ENCODE measurements at places on chromosomes 11 and 22. TPM values are rescaled to one million over a fixed set of nuclear protein-coding genes. Genes with fewer than 3 reads are reported as not detected.

The OR4A16 gene
- total RNA-seq = not detected

DNA sequence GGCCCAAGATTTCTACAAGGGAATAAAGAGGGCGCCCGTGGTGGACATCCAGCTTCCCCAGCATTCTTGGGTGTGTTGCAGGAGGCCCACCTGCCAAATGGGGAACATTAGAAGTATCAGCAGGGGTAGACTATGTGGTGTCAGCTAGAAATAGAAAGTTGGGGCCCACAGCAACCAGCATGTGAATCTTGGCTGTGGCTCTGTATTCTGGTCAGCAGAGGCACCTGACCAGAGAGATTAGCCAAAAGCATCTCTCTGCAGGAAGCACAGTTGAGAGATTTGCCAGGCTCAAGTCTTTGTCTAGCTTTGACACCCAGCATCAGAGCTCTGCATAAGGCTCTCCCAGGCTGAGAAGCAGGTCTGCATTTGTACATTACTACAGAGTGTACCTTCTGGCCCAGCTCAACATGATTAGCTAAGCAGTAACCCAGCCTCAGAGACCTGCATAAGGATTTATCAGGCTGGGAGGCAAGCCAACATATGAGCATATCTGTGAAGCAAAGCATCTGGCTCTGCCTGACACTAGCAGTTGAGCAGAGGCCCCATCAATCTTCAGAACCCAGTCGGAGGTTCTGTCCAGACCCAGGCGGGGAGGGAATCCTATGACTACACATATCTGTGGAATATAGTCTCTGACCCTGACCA lies 79.9 kb downstream of the MS4A13 start:
- no peak for DNase-seq

GRCh38 chr11:63246045-63246444 lies 2.6 kb upstream of the SLC22A25 start:
- DNase-seq = no peak

GRCh38 chr11:46343520-46343919 lies 3.7 kb upstream of the DGKZ start:
- DNase-seq = no peak

DNA sequence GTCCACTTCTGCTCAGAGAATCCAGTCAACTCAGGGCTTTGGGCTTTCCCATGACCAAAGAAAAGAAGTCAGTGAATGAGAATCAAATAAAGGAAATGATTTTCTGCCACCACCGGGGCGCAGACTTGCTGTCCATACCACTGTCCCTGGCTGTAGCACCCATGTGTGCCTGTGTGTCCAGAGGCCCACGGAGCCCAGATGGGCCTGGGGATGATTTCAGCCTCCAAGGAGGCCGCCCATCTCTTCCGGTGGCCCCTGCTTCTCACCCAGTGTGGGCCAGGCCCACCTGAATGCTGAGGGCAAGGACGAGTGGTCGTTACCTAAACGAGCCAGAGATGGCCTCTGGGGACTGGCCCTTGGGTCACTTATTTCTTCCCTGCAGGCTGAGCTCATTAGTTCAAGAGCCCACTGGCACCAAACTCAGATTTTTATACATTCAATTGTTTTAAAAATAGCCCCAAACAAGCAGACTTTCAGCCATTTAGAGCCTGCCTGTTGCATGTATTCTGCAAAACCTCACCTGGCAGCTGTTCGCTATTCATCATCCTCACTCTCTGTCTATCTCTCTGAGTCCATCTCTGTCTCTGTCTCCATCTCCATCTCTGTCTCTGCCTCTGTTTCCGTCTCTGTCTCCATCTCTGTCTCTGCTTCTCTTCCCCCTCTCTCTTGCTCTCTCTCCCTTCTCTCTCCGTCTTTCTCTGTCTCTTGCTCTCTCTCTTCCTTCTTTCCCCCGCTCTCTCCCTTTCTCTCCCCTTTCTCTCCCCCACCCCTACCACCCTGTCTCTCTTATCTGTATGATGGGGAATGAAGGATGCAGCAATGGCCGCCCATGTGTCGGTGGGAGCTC lies 24.2 kb downstream of the KRTAP5-5 start:
- no peak for DNase-seq

DNA sequence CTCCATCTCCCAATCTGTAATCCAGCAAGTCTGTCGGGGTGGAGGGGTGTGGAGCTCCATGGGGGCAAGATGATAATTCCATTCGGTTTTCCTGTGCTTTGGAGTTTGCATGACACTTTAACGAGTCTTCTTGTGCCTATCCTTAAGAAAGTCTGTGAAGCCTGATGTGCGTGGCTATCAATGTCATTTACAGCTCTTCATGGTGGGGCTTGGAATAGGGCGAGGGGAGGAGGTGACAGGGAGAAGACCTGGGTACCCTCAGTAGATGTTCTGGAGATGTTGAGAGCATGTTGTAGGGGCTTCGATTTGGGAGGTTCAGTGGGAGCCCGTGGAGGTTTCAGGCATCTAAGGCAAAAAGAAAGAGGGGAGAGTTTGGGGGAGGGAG lies 579 bp upstream of the PHLDB1 start:
- no peak for DNase-seq

- DNase-seq = no peak
Measured at GRCh38 chr11:95589893-95590612, 199.5 kb downstream of the FAM76B start.

DNA sequence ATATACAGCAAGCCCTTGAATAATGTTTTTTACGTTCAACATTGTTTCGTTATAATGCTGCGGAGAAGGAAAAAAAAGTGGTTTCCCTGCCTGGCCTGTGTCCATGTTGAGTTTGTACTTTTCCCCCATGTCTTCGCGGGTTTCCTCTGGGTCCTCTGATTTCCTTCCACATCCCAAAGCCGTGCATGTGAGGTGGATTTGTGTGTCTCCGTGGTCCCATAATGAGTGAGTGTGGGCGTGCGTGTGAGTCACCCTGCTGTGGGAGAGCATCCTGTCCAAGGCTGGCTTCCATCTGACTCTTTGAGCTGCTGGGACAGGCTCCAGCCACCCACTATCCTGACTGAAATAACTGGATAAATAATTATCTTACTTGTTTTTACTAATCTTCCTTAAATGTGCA lies 29.6 kb upstream of the SNX19 start:
- DNase-seq = no peak

- DNase-seq = no peak
Measured at GRCh38 chr22:44386386-44387035, 73.8 kb upstream of the SHISAL1 start.

- DNase-seq = no peak
Measured at GRCh38 chr11:46302866-46303265, 25.4 kb downstream of the CREB3L1 start.

The SLC22A8 gene
- total RNA-seq = not detected

The MLC1 gene
- 0.39 TPM for total RNA-seq

GRCh38 chr11:83007909-83008580 lies 63.7 kb downstream of the RAB30 start:
- DNase-seq = no peak

The OR6Q1 gene
- total RNA-seq = not detected

DNA sequence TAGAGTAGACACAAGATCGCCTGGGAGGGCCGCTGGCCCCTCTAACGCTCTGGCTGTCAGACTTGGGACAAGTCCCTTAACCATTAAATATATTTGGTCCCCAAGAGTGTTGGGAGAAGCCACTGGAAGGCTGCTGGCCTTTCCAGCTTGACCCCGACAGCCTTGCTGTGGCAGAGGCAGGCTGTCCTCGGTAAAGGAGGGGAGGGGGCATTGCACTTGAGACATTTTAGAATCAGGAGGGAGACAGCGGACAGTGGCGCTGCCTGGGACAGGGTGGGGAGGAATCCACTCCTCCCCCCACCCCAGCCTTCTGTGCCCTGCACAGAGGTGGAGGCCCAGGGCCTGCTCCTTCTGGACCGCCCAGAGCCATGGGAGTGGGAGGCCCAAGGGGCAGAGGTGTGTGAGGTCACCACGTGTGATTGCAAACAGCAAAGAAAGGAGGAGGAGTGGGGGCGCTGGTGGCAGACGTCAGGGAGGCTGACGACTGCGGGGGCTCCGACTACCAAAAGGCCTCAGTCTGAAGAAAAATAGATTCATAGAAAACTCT lies 28.9 kb downstream of the APOL1 start:
- no peak for DNase-seq

- no peak for DNase-seq
Measured at GRCh38 chr11:109422870-109423465, 978 bp downstream of the C11orf87 start.

DNA sequence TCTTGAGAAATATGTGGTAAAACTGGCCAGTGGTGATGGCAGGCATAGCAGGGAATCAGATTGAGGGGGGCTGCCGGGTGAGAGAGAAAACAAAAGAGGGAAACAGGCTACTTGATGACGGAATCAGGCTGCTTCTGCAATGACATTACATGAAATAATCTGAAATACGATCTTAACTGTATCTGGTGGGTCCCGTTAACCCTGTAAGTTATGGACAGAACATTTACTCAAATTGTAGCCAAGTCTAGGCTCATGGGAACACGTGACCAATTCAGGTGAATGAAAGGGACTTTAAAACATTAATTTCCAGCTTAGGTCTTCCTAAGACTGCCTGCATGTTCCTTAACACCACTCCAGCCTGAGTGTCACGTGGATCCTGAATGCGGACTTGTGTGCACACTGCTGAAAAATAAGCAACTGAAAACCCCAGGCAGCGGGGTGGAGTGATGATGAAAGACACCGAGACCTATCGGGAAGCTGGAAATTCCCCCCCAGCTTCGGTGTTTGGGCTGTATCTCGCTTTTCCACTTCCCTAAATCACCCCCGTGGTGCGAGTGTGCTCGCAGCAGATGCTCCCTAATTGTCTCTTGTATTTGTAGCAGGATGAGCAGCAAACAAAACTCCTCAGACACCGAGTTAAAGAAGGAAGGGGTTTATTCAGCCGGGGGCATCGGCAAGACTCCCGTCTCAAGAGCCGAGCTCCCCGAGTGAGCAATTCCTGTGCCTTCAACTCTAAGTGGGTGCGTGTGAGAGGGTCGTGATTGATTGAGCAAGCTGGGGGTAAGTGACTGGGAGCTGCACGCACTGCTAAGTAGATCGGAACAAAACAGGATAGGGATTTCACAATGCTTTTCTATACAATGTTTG lies 145.0 kb upstream of the GRK3 start:
- DNase-seq = no peak

- no peak for DNase-seq
Measured at GRCh38 chr22:32558681-32559355, 84.2 kb downstream of the FBXO7 start.

- no peak for DNase-seq
Measured at GRCh38 chr11:38900211-38900610, 2302.2 kb upstream of the RAG2 start.

GRCh38 chr11:69497221-69497787 lies 15.8 kb downstream of the LINC01488 start:
- no peak for DNase-seq

GRCh38 chr22:46914916-46915894 lies 152.8 kb downstream of the TBC1D22A start:
- no peak for DNase-seq

DNA sequence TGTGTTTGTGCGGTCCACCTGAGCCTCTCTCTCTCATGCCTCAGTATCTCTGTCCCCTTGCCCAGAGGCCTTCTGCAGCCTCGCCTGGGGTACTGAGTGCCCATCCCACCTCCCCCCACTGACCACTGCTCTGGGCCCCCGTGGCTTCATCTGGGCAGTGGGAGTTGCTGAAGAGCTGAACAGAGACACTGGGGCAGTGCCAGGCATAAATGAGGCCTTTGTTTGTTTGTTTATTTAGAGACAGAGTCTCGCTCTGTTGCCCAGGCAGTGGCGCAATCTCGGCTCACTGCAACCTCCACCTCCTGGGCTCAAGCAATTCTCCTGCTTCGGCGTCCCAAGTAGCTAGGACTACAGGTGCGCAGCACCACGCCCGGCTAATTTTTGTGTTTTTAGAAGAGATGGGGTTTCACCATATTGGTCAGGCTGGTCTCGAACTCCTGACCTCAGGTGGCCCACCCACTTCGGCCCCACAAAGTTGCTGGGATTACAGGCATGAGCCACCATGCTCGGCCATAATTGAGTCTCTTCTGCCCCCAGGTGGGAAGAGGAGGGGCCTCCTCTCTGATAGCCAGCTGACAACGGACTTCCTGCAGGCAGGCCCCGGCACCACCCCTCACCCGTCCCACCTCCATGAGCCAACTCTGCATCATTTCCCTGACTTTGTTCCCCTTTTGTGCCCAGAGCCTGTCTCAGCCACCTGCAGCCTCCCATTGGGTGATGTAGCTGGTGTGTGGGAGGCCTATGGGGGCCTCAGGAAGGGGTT lies 9.3 kb downstream of the CRYBB3 start:
- DNase-seq = no peak

- DNase-seq = no peak
Measured at GRCh38 chr11:77318600-77318999, 17.1 kb upstream of the GDPD4 start.

The OR52M1 gene
- not detected for total RNA-seq

GRCh38 chr11:94150056-94150455 lies 21.4 kb downstream of the PANX1 start:
- no peak for DNase-seq

GRCh38 chr22:19407649-19408606 lies 23.6 kb downstream of the HIRA start:
- DNase-seq = no peak

The MAP6 gene
- total RNA-seq = 0.23 TPM

DNA sequence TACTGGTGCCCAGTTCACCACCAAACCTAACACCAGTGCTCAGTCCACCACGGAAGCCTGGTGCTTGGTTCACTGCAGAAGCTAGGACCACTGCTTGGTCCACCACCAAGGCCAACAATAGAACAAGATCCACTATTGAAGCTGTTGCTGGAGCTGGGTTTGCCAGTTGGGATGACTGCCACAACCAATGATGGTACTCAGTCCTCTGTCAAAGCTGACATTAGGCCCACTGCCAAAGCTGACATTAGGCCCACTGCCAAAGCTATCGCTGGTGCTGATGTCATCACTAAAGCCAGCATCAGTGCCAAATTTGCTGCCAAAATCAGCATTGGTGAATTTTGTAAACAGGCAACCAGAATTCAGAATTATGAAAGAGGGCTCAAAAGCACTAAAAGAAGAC lies 1850.2 kb upstream of the RAG2 start:
- no peak for DNase-seq

DNA sequence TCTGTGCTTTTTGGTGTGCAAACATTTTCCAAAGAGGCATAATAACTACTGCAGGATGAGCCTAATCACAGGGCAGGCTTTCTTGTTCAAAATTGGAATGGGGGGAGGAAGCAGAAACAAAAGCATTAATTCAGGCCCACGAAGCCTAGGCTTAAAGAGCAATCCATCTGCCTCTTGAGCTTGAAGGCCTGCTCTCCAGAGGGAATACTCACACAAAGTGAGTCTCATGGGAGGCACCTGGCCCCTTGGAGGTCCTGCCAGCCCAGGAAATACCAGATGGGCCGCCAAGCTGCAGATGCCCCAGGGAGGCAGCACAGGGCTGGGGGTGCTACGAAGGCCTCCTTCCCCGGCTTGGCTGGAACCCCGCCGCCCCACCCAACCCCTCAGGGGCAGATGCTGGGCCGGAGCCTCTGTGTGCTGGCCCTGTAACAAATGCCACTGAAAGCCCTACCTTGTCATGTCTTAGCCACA lies 39.3 kb upstream of the COMT start:
- no peak for DNase-seq

The ZNHIT2 gene
- 11.3 TPM for total RNA-seq

- DNase-seq = no peak
Measured at GRCh38 chr11:92557879-92558278, 333.3 kb downstream of the FAT3 start.

The NXPE4 gene
- not detected for total RNA-seq

All from activated T-helper 2 cell treated with anti-CD3 and anti-CD28 coated beads, Interferon-gamma antibody, Interleukin-2, Interleukin-4, amounts not matched to agents 10 μg/mL and 5 μg/mL and 100 μg/mL, durations not matched to agents 14 hours and 24 hours and 36 hours (primary cell).